Stromal cell of bone marrow (primary cell): ENCODE measurements at places on chromosomes 2 and 18.

GRCh38 chr2:3485166-3485565 is 34.2 kb downstream of the ADI1 start:
- DNase-seq = no peak

- DNase-seq = no peak
Measured at GRCh38 chr2:96152304-96153161, 7.3 kb upstream of the DUSP2 start.

GRCh38 chr2:129267559-129267958 is 711.9 kb upstream of the RAB6C start:
- DNase-seq = no peak

- DNase-seq = no peak
Measured at GRCh38 chr2:130791617-130791939, 36.2 kb downstream of the AMER3 start.

- DNase-seq = no peak
Measured at GRCh38 chr2:116717832-116718231, 1096.7 kb upstream of the DDX18 start.
